NCI-H2081 (cell line): ENCODE measurements at places on chromosomes 16 and 17.

DNA sequence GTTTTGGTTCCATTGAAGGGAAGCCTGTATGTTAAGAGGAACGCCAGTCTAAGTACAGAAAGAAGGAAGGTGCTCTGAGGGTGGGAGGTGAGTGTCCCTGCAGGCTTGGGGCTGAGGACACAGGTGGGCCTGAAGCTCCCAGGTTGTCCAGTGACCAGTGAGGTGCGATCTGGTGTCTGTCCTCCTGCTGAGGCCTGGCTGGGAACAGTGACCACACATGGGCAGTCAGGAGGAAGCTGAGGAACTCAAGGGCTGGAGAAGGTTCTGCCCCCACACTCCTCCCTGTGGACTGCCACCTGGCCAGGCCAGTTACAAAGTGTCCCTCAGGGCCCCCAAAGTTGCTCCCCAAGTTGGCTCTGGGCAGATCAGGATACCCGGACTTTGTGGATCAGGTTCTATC, 102.1 kb downstream of the N4BP1 start:
- DNase-seq: no peak

GRCh38 chr17:14373614-14374259, 72.9 kb downstream of the HS3ST3B1 start:
- no peak for DNase-seq

- DNase-seq: no peak
These were observed 1.3 kb downstream of the PEMT start for GRCh38 chr17:17590141-17590751.

DNA sequence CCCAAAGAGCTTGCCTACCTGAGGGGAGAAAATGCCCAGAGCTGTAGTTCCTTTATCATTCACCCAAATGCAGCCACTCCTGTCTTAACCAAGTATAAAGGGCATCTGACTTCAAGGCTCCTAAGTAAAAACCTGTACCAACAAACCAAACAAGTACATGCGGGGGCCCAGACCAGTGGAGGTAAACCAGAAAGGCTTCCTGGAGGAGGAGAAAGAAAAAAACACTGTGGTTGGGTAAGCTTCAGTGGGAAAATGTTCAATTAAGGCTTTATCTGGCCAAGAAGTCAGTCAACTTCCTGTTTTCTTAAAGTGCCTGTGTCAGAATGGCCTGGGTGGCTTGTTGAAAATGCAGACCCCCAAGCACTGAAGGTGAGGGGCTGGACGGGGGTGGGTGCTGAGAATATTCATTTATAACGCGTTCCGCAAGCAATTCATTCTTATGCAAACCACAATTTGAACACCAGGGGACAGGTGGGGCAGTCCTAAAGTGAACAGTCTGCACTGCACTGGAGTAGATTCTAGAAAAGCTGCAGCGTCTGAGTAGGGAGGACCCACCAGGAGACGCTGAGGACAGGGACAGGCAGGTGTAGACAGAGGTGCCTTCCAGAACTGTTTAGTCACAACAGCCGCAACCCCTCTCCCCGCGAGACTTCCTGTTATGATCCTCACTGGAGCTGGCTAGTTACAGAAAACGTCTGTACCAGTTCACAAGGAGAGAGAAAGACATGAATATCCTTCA, 467.1 kb downstream of the SOX9 start:
- peak; percentile 86 for DNase-seq

GRCh38 chr17:74742153-74742515, 5.1 kb downstream of the RAB37 start:
- DNase-seq: peak; percentile 25

DNA sequence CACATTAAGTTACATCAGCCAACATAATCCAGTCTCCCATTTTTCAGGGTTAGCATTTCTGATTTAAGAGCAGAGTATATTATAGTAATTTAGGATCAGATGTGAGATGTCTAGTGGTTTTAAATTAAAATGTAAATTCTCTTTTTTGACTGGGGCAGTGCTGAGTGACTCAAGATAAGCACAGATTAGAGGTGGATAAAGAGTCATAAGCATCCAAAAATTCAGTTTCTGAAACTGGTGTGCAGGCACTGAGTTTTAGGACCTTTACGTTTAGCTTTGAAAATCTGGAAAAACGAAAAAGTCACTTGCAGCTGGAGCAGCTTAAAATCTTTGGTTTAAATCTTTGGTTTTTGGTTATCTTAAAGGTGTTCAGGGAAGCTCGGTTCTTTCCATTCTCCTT, 190.7 kb downstream of the FTO start:
- no peak for DNase-seq

DNA sequence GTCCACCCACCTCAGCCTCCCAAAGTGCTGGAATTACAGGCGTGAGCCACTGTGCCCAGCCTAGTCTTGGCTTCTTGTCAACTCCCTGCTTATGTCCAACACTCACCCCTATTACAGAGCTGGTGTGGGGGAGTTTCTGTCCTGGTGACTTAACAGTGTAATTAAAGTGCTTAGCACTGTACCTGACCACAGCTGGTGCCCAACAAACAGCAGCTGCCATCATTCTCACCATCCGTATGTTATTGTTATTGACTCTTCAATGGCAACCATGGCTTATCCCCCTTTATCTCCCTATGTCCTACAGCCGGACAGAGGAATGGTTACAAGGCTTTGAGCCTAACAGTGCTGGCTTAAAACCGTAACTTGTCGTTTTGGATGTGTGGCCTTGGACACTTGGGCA, 17.0 kb upstream of the BRCA1 start:
- DNase-seq: no peak

DNA sequence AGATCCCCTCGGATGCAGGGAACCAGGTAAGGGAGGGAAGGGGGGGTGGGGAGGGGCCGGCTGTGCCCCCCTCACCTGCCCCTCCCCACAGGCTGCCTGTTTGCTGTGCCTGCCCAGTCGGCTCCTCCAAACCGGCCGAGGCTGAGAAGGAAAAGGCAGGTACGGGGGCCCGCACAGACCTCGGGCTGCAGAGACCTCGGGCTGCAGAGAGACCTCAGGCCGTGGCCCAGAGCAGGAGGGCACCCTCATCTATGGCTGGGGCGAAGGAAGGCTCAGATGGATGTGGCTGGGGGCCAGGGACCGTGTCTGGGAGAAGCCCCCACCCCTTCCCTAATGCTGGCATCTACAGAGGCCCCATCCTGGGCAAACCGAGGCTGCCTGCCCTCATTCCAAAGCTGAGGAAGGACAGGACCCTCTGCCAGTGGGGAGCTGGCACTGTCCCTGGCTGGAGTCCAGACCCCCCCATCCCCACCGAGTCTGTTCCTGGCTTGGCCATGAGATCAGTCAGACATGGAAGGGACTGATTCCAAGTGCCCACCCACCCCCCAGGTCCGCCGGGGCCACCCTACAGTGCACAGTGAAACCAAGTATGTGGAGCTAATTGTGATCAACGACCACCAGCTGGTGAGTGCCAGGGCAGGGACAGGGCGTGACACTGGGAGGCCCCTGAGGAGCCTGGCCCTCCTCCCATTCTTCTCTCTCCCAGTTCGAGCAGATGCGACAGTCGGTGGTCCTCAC, 13.7 kb downstream of the ADAM11 start:
- DNase-seq: no peak

DNA sequence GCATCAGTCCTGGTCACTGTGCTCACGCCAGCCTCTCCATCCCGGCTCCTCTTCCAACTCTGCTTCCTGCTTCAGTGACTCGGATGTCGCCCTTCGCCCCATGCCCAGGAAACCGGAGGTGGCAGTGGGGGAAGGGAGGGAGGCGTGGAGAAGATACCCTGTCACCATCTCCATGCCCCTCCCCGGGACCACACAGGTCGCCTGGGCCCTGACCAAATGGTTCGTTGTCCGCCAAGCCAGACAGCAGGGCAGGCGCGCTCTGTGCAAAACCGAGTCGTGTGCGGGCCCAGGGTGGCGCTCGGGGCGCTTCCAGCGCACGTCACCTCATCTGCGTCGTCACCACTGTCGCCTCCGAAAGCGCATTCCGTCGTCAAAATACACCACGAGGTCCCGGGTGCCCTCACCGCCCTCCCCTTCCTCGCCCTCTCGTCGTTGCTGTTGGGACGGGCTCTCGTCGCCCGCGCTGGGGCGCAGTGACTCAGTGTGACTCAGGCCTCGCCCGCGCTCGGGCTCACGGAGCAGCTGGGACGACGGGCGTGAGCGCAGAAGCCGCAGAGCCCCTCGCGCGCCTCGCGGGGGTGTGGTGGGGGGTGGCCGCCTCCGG, 39.2 kb downstream of the ZNF778 start:
- peak; percentile 52 for DNase-seq

- DNase-seq: no peak
These were observed 9.6 kb upstream of the RNF112 start for GRCh38 chr17:19401321-19402010.

- DNase-seq: no peak
These were observed 19.1 kb downstream of the NGFR start for GRCh38 chr17:49514071-49514721.

GRCh38 chr17:80861892-80862291, 129.7 kb upstream of the CHMP6 start:
- DNase-seq: no peak

DNA sequence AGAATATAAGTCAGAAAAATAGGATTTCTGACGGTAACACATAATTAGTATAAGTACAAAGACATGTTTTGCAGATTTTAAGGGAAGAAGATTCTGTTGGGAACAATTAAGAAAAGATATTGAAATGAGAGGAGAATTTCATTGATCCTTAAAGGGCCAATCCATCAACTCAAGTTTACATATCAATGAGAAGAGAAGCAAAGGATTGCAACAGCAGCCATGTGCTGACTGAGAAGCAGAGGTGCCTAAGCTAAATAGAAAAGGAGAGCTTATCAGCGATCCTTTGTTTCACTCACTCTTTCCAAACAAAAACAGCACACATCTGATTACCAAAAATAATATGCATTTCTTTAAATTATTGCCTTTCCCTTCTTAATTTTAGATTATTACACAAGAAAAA, 94.6 kb downstream of the ITFG1 start:
- DNase-seq: no peak

DNA sequence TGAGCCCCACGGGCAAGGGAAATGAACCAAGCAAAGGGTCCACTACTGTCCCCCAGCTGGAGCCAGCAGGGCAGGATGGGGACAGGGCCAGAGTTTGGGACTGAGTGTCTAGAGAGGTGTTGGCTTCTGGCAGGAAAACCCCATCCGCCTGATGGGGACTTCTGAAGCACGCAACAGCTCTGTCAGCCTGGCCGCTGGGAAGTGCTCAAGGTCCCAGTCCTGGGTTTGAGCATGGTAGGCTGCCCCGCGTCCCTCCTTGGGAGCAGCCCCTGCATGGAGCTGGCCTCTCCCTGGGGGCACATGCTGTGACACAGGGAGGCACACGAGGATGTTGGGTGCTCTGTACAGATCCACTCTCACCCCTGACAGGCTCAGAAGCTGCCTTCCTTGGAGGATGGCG, 14.6 kb downstream of the ACE start:
- no peak for DNase-seq

- no peak for DNase-seq
These were observed 37.9 kb upstream of the SLC38A10 start for GRCh38 chr17:81332914-81333528.

GRCh38 chr17:63633742-63634141, 11.5 kb downstream of the MAP3K3 start:
- DNase-seq: no peak

- DNase-seq: no peak
These were observed 15.4 kb downstream of the DNAAF8 start for GRCh38 chr16:4749700-4750257.

- DNase-seq: no peak
These were observed 4.0 kb upstream of the FASN start for GRCh38 chr17:82101767-82102679.

DNA sequence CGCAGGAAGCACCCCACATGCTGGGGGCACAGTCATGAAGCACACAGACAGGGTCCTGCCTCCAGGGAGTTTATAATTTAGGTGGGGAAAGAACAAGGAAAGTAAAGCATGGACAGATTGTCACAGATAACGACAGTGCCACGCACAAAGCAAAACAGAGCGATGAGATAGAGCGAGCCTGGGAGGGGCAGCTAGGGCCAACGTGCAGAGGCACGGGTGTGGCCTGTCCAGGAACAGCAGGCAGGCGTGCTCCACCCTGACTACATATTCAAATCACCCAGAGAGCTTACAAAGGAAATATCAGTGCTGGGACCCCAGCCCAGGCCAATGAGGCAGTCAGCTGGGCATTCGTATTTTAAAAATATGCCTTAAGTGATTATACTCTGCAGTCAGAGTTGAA, 16.8 kb downstream of the LGALS9 start:
- no peak for DNase-seq

DNA sequence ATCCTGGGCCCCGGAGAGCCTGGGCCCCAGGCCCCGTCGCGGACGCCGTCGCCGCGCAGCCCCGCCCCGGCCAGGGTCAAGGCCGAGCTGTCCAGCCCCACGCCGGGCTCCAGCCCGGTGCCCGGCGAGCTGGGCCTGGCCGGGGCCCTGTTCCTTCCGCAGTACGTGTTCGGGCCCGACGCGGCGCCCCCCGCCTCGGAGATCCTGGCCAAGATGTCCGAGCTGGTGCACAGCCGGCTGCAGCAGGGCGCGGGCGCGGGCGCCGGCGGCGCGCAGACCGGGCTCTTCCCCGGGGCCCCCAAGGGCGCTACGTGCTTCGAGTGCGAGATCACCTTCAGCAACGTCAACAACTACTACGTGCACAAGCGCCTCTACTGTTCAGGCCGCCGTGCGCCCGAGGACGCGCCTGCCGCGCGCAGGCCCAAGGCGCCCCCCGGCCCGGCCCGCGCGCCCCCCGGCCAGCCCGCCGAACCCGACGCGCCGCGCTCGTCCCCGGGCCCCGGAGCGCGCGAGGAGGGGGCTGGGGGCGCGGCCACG, 36.8 kb upstream of the ZC3H18 start:
- DNase-seq: no peak

DNA sequence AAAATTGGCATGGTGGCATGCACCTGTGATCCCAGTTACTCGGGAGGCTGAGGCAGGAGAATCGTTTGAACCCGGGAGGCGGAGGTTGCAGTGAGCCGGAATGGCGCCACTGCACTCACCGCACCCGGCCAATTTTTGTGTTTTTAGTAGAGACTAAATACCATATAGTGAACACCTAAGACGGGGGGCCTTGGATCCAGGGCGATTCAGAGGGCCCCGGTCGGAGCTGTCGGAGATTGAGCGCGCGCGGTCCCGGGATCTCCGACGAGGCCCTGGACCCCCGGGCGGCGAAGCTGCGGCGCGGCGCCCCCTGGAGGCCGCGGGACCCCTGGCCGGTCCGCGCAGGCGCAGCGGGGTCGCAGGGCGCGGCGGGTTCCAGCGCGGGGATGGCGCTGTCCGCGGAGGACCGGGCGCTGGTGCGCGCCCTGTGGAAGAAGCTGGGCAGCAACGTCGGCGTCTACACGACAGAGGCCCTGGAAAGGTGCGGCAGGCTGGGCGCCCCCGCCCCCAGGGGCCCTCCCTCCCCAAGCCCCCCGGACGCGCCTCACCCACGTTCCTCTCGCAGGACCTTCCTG, at the start of gene HBQ1:
HBQ1 (plus strand) TSS at position 359 of the 575 bp plus-strand sequence; CDS start at position 387, 28 bp downstream.
- DNase-seq: no peak

DNA sequence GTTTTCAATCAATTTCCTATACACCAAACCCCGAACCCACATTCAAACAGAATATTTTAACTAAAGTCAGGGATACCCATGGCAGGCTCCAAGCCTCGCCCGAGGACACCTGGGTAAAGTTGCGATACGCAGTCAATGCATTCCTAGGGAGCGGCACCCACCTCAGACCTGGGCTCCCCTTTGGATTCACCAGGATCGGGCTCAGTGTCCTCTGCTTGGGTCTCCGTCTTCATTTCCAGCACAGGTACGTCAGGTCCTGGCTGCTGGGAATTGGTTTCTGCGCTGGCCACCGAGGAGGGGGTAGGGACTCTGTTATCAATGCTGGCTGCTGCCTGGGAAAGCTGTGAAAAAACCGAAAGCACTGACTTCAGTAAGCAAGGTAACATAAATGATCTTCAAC, 51.7 kb upstream of the TRAP1 start:
- no peak for DNase-seq

GRCh38 chr17:38715216-38715943, 10.3 kb downstream of the MLLT6 start:
- no peak for DNase-seq

- peak; percentile 46 for DNase-seq
These were observed 7.5 kb upstream of the TMEM170A start for GRCh38 chr16:75471723-75472633.
